ENCODE measurements at places on chromosomes 12 and 14. TPM values are rescaled to one million over a fixed set of nuclear protein-coding genes. Genes with fewer than 3 reads are reported as not detected.

CLEC6A gene
- not detected for polyA plus RNA-seq

ACRBP gene
- 0.41 TPM for polyA plus RNA-seq

SLC5A8 gene
- polyA plus RNA-seq: not detected

CIROP gene
- 0.07 TPM for polyA plus RNA-seq

SLC7A7 gene
- polyA plus RNA-seq: 7.5 TPM

NANOG gene
- not detected for polyA plus RNA-seq

NFATC4 gene
- 42.0 TPM for polyA plus RNA-seq

RFLNA gene
- polyA plus RNA-seq: not detected

KRT72 gene
- polyA plus RNA-seq: not detected

KIF21A gene
- polyA plus RNA-seq: 1.4 TPM

BCL11B gene
- not detected for polyA plus RNA-seq

Data from AG04450 (cell line).